ENCODE measurements at places on chromosomes 2 and 18. TPM values are rescaled to one million over a fixed set of nuclear protein-coding genes. Genes with fewer than 3 reads are reported as not detected.
A peak's percentile ranks its signal among the peaks of the same experiment; 100 is the strongest.

- DNase-seq = no peak
Measured at GRCh38 chr18:24924066-24924716, 427.8 kb downstream of the ZNF521 start.

DNA sequence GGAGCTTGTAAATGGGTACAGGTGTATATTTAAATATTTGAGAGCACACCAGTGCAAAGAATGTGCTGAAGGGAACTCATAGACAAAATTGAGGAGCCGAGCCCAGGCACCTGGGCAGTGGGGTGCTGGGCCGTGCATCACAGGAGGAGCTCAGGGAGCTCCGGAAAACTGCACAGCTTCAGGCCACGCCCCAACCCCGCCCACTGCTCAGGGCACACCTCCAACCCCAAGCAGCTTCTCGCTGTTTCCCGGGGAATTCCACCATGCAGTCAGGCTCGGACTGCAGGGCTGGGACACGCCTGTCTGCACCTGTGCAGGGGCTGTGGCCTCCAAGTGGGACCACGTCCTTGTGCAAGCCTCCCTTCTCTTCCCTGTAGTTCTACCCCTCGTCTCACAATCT is 243.0 kb downstream of the HDAC4 start:
- DNase-seq = peak; percentile 16

Gene SIX3
- 0.17 TPM for total RNA-seq

- no peak for DNase-seq
Measured at GRCh38 chr2:108620656-108621055, 86.4 kb downstream of the LIMS1 start.

DNA sequence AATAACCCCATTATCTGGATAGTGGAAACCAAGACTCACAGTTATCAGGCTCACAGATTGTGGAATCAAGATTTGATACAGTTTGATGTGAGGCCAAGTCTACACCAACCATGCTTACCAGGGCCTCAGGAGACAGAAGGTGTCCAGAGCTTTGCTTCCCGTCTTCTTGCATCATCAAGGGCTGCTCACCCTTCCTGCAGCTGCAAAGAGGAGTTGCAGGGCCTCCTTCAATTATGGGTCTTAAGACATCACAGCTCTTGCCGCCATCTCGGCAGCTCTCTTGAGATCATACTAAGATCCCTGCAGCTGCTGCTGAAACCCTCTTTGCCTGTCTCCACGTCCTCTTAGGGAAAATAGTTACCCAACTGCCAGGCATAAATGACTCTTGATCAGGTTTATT is 176.0 kb downstream of the MGAT5 start:
- DNase-seq = no peak

GRCh38 chr2:20675701-20676352 is 8.9 kb downstream of the GDF7 start:
- DNase-seq = no peak

Gene STPG4
- total RNA-seq = not detected

DNA sequence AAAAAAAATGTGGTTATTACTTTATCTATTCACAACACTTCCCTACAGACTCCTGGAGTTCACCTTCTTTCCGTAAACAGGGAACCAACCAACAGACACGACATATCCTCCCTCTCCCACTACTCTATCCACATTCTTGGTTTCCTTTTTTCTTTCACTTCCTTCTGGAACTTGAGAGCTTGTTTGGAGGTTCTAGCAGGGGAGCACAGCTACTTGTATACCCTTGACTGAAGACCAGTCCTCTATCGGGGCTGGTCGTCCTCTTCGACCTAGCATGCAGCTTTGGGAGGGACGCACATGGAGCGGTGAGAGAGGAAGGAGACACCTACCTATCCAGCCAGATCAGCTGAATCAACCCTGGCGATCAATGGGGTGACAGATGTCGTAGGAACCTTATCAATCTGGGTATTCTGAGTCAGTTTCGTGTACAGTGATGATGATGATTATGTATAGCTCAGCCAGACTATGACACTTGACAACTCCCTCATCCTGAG is 43.5 kb upstream of the MSH2 start:
- no peak for DNase-seq

GRCh38 chr2:237294460-237294859 is 119.5 kb downstream of the COL6A3 start:
- no peak for DNase-seq

- DNase-seq = no peak
Measured at GRCh38 chr2:31012406-31012805, 125.8 kb downstream of the GALNT14 start.

GRCh38 chr2:29134933-29135332 is 19.7 kb downstream of the CLIP4 start:
- no peak for DNase-seq

Gene EVA1A
- total RNA-seq = not detected

Gene LONRF2
- total RNA-seq = 3.2 TPM

Gene GPR45
- not detected for total RNA-seq

DNA sequence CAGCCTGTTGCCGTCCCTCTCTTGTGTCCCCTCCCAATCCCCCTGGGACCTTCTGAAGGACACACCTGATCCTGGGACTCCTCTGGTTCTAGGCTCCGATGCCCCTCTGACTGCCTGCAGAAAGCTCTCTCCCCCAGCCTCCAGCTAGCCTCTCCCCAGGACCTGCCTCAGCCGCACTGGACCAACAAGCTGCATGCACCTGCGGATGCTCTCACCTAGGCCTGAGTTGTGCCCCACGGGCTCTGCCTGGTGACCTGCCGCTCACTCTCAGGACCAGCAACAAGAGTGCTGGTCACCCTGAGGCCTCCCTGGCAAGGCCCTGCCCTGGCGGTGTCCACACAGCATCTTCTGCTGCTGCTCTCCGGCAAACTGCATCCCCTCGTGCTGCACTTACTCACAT is 63.0 kb downstream of the EIPR1 start:
- no peak for DNase-seq

Gene CDC42EP3
- total RNA-seq = 13.7 TPM

DNA sequence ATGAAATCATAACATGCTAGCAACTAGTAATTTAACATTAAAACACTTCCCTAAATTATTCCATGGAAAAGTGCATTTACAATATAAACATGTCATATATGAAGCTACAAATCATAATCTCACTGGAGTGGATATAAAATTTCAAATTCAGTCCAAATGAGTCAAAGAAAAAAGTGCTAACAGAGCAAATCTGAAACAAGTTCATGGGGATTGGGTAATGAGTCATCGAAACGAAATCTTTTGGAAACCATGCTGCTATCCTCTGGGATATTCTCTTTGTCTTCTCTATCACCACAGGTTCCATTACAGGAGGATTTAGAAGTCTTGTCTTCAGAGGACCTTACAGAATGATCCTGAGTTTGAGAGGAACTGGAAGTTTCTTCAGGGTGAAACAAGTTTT is 34.1 kb downstream of the STK17B start:
- no peak for DNase-seq

- DNase-seq = no peak
Measured at GRCh38 chr2:201661366-201661765, 18.1 kb upstream of the TMEM237 start.

GRCh38 chr2:241003830-241004564 is 5.6 kb downstream of the SNED1 start:
- DNase-seq = no peak

Gene HOXD3
- not detected for total RNA-seq

GRCh38 chr18:61085761-61086160 is 247.5 kb upstream of the CDH20 start:
- no peak for DNase-seq

Gene DOK6
- total RNA-seq = 6.7 TPM

- peak; percentile 47 for DNase-seq
Measured at GRCh38 chr2:55618275-55619055, 1.0 kb upstream of the PPP4R3B start.

Gene ALK
- not detected for total RNA-seq

Gene CDH19
- 60.2 TPM for total RNA-seq

GRCh38 chr2:75480971-75481836 is 79.5 kb downstream of the EVA1A start:
- DNase-seq = peak; percentile 12
